AG09309 (cell line): ENCODE measurements at places on chromosomes 1 and 21.

DNA sequence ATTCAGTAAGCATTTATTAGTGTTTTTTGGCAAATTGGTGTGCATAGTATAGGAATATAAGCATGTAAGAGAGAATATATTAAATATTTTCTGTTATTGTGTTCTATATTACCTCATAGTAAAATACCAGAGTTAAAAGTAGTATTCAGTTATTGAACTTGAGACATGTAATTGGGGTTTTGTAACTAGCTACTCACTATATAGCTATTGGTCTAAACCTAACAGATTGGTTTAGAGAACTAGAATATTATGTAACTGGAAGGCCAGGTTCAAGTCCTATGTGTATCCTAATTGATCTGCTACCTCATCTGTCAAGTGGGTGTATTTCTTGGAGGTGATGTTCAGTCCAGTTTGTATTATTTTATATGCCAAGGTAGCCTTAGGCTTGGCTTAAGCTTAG lies 26.3 kb downstream of the CLIC4 start:
- DNase-seq = no peak

- DNase-seq = no peak
These were observed 53.4 kb downstream of the UBR4 start for GRCh38 chr1:19156676-19157075.

DNA sequence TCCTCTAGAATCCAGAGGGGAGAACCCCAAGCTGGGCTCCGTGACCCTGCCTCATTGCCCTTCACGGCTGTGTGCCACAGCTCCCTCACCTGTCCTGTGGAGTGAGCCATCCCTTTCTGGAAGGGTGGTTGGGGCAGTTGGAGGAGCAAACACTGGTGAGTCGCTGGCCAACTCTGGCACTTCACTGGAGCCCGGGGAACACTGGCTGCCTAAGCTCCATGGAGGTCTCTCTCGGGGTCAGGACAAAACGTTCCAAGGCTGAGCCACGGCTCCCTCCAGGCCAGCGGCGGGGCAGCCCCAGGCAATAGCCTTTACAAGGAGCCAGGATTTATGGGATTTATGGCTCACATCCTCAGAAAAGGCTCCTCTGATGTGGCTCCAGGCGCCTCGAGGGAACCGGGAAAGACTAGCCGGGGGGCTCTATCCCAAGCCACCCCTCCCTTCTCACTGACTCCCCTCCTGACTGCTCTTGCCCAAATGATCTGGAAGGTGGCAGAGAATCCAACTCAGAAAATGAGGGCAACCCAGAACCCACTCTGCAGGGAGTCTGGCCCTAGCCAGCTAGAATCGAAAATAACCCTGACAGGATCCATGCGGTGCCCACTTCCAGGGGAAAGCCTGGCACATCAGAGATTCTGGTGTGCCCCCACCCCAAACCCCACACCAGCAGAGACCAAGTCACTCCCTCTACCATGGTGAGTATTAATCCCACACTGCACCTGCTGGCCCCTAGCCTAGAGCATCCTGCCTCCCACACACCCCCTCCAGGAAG lies 75.2 kb downstream of the GLIS1 start:
- DNase-seq = no peak

- DNase-seq = no peak
These were observed 25.0 kb upstream of the SHE start for GRCh38 chr1:154527192-154527591.

- DNase-seq = no peak
These were observed 9.8 kb downstream of the ATP8B2 start for GRCh38 chr1:154335025-154335714.

DNA sequence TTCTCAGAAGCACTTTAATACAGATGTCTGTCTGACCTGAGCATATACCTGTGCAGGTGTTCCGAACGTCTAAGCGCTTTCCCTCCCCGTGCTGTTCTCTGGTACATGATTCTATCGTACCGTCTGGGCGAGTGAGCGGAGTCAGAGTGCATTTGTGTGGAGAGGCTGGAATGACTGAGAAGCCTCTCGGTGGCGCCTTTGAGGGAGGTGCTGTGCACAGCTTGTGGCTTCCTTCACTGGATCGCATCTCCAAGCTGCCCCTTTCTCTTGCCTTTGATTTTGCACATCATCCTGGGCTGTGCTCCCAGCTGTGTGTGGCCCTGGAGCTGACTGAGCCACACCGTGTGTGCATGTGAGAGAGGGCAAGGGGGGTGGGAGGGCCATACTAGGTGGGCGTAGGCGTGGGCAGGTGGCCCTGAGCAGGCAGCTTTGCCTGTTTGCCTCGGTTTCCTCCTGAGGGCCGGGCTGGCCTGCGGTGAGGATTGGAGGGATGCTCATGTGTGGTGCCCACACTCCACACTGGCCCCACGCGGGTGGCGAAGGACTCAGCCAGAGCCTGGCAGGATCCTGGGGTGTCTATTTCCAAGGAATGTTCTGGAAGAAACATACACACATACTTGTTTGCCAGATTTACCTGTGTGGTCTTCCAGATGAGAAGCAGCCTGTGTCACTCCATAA lies 105.3 kb downstream of the ADARB1 start:
- DNase-seq = no peak
